A375 (cell line): ENCODE measurements at places on chromosomes 13 and 19. TPM values are rescaled to one million over a fixed set of nuclear protein-coding genes. Genes with fewer than 3 reads are reported as not detected.

The SELENOV gene
- not detected in 2 replicates for total RNA-seq

The ZNF562 gene
- total RNA-seq: 35.6 and 40.2 TPM in 2 replicates

The ZNF582 gene
- total RNA-seq: 1.7 and 2.5 TPM in 2 replicates

The KLK4 gene
- not detected in 2 replicates for total RNA-seq

The TSHZ3 gene
- 0.29 and 0.30 TPM in 2 replicates for total RNA-seq

The SIX5 gene
- total RNA-seq: 22.1 and 24.4 TPM in 2 replicates

The VSTM2B gene
- total RNA-seq: not detected in 2 replicates

The IGFL2 gene
- total RNA-seq: 0.08 TPM in 1 of 2 replicates, not detected in the other

The ADAMTSL5 gene
- total RNA-seq: 2.3 and 3.8 TPM in 2 replicates

The FFAR1 gene
- total RNA-seq: 0.16 TPM in 1 of 2 replicates, not detected in the other

The ZNF763 gene
- 0.19 and 0.42 TPM in 2 replicates for total RNA-seq

The FFAR3 gene
- not detected in 2 replicates for total RNA-seq

The PDE4A gene
- 4.5 and 4.9 TPM in 2 replicates for total RNA-seq

The HCST gene
- 1.2 TPM in 1 of 2 replicates, not detected in the other for total RNA-seq

The HTR2A gene
- not detected in 2 replicates for total RNA-seq

The PEAK3 gene
- not detected in 2 replicates for total RNA-seq

The B3GNT8 gene
- total RNA-seq: not detected in 2 replicates

The OR1I1 gene
- total RNA-seq: 0.11 TPM in 1 of 2 replicates, not detected in the other

The SYT5 gene
- total RNA-seq: 3.3 and 5.7 TPM in 2 replicates

The C2CD4C gene
- total RNA-seq: 0.58 and 0.98 TPM in 2 replicates

The SLC10A2 gene
- not detected in 2 replicates for total RNA-seq

The TFPT gene
- total RNA-seq: 61.6 and 74.8 TPM in 2 replicates

The PGLYRP2 gene
- not detected in 2 replicates for total RNA-seq
